ENCODE measurements at places on chromosomes 16 and 17. TPM values are rescaled to one million over a fixed set of nuclear protein-coding genes. Genes with fewer than 3 reads are reported as not detected.

Gene NPW
- total RNA-seq = 1.2 TPM

Gene PPM1E
- total RNA-seq = 0.06 TPM

Gene HOXB13
- total RNA-seq = 2.3 TPM

Gene CCL11
- not detected for total RNA-seq

Gene PABPN1L
- total RNA-seq = not detected

Gene TNRC6C
- 2.4 TPM for total RNA-seq

Gene OMG
- total RNA-seq = not detected

Gene ACTG1
- 5,229 TPM for total RNA-seq

Gene RAB11FIP4
- total RNA-seq = 1.7 TPM

Gene HCRT
- total RNA-seq = not detected

Gene ITGAD
- total RNA-seq = not detected

Gene KIF19
- total RNA-seq = not detected

Gene HAP1
- total RNA-seq = 1.1 TPM

Gene ENPP7
- total RNA-seq = not detected

Gene CASKIN2
- total RNA-seq = 8.2 TPM

Gene SLC6A2
- not detected for total RNA-seq

Gene NHERF2
- total RNA-seq = 54.7 TPM
